Stimulated activated CD4-positive, alpha-beta T cell treated with anti-CD3 and anti-CD28 coated beads, Interleukin-15, amount 100 ng/mL, for 1 hour (primary cell): ENCODE measurements at places on chromosomes 5 and 9.

DNA sequence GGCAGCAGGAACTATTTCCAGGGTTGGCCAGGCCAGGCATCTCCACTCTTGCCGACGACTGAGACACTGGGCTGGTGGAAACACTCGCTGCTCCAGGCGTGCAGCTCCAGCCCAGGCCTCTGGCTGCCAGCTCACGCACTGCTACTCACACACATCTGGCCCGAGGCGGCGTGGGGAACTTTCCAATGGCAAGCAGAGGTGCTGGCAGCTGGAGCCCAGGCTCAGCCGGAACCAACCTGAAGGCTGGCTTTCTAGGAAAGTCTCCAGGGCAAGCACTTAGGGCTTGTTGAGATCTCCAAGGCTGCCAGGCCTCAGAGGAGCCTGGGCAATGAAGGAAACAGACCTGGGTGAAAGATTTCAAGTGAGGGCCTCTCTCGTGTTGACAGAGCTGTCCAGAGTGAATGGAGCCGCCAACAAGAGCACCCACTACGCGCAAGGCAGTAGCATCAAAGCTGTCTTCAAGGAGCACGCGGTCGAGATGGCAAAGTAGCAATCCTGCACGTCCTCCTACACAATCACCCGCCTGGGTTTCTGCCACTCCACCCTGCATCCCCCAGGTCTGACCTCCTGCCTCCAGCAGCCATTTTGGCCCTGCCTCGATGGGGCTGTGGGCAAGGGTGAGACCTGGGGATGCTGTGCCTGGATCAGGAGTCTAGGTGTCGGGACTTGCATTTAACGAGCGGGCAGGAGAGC, 14.4 kb downstream of the SH3PXD2B start:
- DNase-seq, result no peak

GRCh38 chr5:95358320-95358719, 32.8 kb upstream of the FAM81B start:
- no peak for DNase-seq

DNA sequence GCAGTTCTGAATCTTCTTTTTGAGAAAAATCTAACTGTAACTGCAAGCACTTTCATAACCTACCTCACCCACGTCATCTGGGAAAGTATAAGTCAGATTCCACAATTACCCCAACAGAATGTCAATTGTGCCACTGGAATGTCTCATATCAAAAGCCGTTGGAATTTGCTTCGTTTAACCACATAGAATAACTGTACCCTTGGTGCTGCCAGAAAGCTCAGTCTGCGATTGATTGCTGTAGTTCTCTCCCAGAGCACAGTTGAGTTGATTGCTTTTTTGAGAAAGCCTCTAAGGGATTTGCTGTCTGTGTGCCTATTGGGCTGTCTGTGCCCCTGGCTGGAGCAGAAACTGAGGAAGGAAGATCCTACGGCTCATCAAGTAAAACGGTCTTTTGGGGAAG, 583.6 kb downstream of the TMEM38B start:
- DNase-seq, result no peak

DNA sequence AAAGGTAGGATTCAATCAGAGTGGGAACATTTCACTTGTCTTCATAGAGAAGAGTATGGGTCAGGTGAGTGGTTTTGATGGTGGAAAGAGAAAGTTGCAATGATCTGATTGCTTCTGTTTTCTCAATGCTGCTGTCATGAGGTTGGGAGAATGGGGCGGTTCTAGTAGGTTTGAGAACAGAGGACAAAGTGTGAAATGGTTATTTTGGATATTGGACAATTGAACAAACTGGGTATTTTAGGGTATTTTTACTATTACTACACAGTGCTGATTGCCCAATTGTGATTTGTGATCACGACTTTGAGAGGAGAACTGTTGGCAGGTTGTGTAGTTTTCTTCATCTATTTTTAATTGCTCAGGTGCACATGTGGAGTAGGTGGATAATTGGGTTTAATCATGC, 60.2 kb downstream of the COMMD10 start:
- DNase-seq, result no peak

- no peak for DNase-seq
Measured at GRCh38 chr9:101993771-101994170, 255.3 kb upstream of the GRIN3A start.

DNA sequence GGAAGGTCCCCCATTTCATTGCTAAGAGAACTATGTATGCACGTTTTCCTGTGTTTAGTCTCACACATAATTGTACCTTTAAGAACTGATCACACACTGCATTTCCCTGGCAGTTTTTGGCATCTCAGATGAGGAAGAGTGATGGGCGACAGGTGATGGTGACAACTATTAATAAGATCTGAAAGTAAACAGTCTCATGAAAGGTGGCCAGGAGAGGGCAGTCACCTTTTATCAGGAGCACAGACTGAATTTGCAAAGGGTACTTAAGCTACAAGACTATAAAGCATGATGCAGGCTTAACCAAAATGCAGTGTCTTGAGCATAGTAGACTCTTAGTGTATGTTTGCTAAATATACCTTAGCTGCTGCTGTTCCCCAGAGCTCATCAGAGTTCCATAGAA, 91.5 kb downstream of the GHR start:
- no peak for DNase-seq

DNA sequence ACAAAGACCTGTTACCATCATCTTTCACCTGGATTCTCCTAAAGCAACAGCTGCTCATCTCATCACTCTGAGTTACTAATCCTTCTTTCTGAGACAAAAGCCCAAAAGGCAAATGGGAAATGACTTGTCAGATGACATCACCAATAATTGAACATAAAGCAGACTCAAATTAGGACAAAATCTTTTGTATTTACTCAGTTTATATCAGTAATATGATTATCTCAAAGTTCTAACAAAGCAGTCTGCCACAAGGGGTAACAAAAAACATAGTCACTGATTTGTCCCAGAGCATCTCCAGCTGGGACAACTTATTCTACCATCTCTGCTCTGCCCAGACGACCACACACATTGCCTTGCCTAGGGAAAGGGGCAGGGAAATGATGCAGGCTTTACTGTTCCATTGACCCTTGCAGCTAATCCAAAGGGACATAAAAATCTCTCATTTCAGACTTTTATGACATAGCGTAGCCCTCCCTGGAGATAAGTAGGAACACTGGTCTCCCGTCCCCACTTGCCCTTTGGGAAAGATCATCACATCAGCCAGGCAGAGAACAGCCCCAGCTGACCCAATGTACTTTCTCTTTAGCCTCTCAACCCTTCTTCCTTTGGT, 249.5 kb upstream of the PTGER4 start:
- no peak for DNase-seq

DNA sequence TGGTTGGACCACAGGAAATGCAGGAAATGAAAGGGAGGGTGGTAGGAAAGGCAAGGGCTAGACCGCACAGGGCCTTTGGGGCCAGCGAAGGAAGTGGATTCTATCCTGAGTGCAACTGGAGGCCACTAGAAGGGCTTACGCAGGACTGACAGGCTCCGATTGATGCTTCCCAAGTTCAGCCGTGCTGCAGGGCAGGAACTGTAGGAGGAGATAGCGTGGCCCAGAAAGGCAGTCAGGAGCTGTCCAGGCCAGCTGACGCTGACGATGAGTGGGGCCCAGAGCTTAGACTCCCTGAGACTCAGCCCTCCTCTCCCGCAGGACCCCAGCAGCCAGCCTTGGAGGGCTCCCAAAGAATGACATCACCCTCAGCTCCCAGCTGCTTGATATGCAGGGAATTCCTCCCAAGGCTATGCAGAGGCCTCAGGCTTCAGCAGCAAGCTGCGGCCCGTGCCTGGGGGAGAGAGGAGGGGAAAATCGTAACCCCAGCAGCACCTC, 48.8 kb downstream of the KCNIP1 start:
- DNase-seq, result no peak

DNA sequence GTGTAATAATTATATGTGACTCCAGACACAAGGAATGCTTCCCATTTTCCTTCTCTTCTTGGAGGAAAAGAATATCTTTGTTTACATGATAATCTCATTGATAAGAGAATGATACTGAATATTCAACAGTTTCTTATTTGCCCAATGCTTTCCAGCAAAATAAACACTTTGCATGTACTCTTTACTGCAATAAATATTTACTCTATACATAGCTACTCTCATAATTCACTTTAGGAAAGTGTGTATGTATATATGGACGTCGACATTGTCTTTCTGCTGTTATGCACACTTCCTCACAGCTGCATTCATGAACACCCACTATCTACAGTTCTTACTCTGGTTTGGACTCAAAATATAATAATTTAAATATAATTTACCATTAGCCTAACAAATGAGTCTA, 617.4 kb upstream of the CDH10 start:
- DNase-seq, result no peak

- DNase-seq, result no peak
Measured at GRCh38 chr9:22722492-22722891, 275.9 kb downstream of the DMRTA1 start.

DNA sequence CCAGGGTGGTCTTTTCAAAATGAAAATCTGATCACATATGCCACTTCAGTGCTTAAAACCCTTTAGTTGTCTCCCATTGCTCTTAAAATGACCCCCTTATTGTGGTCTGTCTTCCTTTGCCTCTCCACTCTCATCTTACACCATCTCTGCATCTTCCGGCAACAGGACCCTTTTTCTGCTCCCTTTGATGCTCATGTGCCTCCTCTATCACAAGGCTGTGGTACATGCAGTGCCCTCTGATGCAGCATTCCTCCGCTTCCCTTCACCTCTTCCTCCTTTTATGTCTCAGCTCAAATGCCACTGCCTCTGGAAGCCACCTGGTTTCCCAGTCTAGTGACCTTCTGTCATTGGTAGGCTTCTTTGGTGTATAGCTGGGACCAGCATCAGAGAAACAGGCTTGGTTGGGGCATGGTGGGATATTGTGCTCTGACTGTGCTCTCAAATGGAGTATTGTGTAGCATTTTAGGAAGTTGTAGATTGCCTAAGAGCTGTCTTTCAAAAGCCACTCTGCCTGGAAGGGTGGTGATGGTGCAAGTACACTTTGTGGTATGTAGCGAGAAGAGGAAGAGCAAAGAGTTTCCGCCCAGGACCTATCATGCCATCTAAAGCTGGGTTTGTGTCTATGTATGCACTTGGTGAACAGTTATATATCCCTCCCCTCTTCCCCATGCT, 28.1 kb downstream of the ARHGAP26 start:
- no peak for DNase-seq

DNA sequence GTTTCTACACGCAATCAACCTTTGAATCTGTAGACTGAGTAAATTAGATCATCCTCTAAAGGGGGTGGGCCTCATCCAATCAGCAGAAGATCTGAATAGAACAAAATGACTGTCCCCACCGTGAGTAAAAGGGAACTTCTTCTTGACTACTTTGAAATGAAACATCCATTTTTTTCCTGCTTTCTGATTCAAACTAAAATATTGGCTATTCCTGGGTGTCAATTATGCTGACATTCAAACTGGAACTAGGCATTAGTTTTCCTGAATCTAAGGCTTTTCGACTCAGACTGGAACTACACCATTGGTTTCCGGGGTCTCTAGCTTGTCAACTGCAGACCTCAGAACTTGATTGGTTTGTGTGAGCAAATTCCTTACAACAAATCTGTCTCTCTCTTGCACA, 772.2 kb upstream of the CDH10 start:
- DNase-seq, result no peak

DNA sequence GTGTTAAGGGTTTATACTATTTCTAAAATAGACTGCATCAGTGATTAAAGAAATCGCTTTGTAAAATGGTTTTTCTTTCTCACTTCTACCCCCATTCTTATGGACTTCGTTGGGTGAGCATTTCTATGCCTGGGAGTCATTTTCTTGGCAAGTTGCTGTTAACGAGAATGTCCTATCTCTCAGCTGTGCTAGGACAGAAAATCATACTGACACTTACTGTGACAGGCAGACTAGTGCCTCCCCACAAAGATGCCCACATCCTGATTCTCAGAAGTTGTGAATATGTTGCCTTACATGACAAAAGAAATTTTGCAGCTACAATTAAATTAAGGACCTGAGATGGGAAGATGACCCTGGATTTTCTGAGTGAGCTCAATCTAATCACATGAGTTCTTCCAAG, 65.1 kb upstream of the NMUR2 start:
- DNase-seq, result no peak
